ENCODE measurements at places on chromosomes 7 and 10.

DNA sequence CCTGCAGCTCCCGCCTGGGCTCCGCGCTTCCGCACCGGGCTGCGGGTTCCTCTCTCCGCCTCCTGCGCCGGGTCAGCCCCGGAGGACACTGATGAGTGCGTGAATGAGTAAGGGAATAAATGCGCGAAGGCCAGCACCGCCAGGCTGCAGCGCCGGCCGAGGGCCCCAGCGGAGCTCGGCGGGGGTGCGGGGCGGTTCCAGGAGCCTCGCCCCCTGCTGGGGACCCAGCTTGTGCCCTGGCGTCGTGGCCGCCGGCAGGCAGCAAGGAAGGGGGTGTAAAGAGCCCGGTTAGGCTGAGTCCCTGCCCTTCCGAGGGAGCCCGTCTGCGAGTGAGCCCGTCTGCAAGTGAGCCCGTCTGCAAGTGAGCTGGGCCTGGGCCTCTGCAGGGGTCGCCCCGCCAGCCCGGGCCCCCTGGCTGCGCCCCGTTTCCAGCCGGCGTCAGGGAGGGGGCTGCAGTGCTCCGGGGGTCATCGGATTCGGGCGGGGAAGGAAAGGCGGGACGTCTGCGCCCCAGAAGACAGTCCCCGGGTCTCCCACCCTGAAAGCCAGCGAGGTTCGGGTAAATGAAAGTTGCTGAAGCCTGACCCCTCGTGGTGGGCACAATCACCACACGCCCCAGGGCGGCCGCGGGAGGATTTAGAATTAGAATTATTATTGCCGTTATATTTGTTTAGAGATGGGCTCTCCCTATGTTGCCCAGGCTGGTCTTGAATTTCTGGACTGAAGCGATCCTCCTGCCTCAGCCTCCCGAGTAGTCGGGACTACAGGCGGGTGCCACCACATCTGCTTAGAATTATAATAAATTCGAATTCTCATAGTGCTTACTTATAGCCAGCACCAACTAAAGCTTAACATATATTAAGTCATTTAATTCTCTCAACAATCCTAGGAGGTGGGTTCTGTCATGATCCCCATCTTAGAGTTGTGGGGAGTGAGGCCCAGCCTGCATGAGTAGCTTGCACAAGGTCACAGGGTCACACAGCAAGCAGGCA is 8.6 kb upstream of the CRYGN start:
- peak; percentile 56 for DNase-seq

DNA sequence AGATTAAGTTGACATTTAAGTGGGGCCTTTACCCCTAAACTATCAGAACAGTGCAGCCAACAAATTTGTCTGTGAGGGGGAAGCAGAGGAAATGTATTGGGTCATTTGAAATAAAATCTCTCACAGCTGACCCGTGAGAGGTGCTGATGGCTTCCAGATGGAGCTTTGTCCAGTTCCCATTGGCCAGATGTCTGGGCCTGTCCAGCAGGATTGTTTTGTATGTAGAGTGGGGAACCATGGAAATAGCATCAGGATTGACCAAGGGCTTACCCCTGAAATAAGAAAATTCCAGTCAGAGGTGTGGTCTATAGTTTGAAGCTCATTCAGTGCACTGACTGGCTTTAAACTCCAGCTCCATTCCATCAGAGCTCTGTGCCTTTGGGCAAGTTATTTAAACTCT is 50.6 kb downstream of the INHBA start:
- no peak for DNase-seq

DNA sequence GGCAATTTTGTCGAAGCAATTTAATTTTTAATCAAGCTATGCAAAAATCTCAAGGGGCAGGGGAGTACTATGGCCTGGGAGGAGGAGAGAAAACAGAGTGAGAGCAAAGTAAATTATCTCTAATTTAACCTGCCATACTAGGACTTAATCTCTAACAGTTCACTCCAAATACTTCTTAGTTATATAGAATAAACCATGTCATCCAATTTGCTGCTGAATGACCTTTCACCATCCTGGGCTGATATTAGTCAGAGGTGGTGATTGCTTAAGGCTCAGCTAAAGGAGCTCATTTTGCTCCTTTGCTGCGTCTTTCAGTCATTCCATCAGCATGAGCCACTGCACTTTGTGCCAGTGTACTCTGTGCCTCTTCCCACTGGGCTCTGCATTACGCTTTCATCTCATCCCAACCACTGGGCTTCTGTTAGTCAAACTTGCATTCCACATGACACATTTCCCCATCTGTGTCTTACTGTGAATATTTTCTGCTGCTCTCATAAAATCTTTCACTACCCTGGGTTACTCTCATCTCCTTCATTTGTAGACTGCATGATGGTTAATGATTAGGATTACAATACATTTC is 84.3 kb downstream of the CD36 start:
- DNase-seq, result peak; percentile 100

DNA sequence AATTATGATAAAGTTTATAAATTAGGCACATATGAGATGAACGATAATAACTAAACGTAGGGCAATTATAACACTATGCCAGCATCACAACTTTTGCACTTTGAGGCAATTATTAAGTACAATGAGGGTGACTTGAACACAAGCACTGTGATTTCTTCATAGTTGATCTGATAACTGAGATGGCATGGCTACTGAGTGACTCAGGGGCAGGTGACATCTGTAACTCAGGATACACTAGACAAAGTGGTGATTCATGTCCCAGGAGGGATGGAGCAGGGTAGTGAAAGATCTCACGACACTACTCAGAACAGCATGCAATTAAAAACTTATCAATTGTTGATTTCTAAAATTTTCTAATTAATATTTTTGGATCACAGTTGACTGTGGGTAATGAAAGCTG is 98.3 kb upstream of the ARHGAP21 start:
- DNase-seq, result peak; percentile 31

DNA sequence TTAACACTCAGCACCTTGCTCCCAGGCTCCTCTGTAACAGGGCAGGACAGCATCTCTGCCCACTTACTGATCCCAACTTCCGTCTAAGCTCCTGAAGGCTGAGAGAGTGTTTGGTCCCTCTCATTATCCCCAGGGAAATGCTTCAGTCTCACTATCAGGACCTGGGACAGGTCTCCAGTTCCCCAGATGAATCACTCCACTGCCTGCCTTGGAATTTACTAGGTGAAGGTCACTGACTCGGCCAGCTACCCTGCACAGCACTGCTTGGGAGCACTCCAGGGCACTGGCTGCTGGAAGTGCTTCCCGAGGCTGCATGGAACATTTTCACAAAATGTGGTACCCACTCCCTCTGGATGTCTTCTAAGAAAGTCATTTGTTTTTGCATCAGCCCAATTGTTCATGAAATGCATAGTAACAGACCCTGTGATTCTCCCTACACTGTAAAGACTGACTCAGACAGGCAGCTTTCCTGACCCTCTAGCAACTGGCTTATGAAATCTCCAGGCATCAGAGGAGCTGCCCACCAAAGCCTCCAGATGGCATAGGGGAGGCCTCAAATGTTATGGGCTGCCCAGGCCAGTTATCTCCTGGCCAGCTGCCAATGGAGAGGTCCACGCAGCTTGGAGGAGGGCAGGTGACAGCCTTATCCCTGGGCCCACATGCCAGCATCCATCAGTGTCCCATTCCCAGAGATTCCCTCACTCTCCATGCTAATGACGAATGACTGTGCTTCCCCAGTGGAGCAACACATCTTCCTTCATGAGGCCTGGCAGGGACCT is 89.1 kb downstream of the GFRA1 start:
- DNase-seq, result peak; percentile 15

- DNase-seq, result no peak
Measured at GRCh38 chr10:129179245-129179971, 287.6 kb upstream of the MGMT start.

DNA sequence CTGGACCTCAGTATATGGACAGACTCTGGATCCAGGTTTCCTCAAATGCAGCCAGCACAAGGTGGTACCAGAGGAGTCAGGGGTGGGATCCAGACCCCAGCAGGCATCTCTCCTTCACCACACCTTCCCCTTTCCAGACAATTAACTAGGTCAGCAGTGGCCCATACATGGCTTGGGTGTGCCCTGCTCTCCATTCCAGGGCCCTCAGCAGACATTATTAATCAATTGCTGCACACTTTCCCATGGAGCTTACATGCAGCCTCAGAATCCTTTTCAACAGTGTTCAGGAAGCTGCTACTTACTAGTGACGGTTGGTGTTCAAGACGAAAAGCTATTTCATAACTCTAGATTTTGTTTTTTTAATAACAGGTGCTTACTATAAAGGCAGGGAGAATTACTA is 6.0 kb downstream of the COL13A1 start:
- peak; percentile 45 for DNase-seq

DNA sequence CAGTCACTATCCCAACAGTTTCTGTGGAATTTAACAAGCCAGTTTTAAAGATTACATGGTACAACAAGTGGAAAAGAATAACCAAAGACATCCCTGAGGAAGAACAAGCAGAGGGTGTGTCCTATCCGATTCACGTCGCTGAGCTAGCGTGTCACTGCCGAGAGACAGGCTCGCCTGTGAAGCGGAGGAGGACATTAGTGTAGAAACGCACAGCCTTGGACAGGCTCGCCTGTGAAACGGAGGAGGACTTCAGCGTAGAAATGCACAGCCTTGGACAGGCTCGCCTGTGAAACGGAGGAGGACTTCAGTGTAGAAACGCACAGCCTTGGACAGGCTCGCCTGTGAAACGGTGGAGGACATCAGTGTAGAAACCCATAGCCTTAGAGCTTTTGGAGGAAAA is 52.7 kb upstream of the INPP5A start:
- no peak for DNase-seq

GRCh38 chr10:122163174-122164022 is 107.7 kb upstream of the BTBD16 start:
- peak; percentile 42 for DNase-seq

DNA sequence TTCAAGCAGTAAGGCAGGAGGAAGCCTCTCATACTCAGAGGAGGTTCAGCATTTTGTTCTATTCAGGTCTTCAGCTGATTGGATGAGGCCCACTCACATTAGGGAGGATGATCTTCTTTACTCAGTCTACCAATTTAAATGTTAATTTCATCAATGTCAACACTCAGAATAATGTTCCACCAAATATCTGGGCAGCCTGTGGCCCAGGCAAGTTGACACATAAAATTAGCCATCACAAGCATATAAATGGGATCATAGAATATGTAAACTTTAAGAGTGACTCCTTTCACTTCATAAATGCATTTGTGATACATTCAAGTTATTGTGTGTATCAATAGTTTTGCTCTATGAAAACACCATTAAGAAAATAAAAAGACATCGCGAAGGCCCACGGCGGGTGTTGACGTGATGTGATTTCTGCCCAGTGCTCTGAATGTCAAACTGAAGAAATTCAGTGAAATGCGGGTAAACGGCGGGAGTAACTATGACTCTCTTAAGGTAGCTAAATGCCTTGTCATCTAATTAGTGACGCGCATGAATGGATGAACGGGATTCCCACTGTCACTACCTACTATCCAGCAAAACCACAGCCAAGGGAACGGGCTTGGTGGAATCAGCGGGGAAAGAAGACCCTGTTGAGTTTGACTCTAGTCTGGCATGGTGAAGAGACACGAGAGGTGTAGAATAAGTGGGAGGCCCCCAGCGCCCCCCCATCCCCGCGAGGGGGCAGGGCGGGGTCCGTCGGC is 536.1 kb upstream of the AUTS2 start:
- no peak for DNase-seq

GRCh38 chr10:22222236-22223190 is 4.7 kb upstream of the EBLN1 start:
- DNase-seq, result no peak

DNA sequence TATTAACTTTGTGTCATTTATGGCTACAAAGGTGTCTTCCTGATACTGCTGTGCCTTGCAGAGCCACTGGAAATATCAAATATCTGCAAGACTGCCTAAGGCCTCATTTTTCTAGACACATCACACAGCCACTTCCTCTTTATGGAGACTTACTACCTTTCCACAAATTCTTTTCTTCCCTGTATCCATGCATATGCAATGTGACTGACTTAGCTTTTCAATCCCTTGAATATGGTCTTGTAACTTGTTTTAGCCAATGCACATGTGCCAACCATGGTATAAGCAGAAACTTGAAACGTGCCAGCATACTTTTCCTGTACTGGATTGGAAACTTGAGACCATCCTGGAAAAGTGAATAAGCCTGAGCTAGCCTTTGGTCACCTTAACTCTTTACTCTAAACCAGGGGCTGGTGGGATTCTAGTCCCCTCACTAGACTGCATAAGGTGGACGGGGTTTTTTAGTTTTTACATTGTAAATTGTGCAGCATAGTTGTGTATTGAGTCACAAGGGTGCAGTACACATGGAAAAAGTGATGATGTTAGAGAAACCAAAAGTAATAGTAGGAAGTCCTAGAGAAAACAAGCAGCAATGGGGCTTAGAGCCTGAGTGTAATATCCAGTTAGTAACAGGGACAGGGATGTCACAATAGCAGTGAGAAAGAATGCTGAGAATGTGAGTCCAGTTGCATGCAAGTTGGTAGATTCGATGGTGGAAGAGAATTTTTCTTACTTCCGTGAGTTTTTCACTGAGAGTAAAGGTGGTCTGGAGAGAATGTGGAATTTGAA is 879.5 kb downstream of the SORCS1 start:
- peak; percentile 47 for DNase-seq

- DNase-seq, result no peak
Measured at GRCh38 chr7:121714559-121715303, 158.2 kb upstream of the PTPRZ1 start.
